ENCODE measurements at places on chromosomes 5 and 9.
A peak's percentile ranks its signal among the peaks of the same experiment; 100 is the strongest.

- no peak for DNase-seq
Measured at GRCh38 chr5:14834584-14835550, 36.7 kb downstream of the ANKH start.

GRCh38 chr9:89961616-89962341 is 357.0 kb downstream of the GADD45G start:
- peak; percentile 44 for DNase-seq

DNA sequence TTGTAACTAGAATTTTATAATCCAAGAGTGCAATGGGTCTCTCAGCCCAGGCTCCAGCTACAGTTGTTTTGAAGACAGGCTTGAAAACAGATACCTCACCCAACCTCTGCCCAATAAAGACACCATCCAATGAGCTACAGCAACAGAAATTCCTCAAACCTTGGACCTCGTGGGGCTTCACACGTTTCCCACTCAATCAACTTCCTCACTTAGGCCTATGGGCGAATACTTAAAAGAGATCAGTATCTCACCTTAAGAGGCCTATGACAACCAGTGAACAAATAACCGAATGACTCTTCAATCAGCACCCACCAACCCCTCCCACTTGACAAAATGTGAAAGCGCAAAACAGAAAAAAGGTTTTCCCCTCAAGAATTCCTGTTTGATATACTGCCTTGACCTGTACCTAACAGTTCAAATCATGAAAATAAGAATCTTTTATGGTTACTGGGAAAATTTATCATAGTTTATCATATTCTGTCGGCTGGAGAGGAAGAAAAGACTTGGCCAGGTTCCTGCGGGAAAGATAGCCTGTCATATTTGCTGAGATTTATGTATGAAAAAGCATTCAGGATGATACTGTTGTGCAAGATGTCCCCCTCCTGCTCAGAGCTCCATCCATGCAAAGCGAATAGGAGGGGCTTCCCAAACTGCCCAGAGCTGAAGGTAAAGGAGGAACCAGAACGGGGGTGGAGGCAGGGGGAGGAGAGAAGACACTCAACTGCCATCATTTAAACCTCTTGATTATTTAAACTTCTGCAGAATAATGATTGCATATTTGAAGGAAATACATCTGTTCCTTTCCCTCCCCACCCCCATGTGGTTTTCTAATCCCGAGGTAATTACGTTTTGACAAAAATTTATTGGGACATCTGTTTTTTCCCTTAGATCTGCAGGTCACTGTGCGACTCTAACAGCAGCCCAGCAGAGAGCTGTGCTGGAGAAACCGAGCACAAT is 256.3 kb downstream of the NFIB start:
- no peak for DNase-seq

- DNase-seq = no peak
Measured at GRCh38 chr5:112703866-112704820, 33.5 kb upstream of the APC start.

DNA sequence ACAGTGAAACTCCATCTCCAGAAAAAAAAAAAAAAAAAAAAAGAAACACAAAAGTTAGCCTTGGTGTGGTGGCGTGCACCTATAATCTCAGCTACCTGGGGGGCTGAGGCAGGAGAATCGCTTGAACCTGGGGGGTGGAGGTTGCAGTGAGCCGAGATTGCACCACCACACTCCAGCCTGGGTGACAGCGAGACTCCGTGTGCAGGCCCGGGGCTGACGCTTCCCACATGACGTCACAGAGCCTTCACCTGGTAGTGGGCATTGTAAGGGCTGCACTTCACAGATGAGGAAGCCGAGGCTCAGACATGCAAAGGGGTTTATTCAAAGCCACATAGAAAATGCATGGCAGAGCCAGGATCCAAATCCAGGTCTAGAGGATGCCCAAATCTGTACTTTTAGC is 114.2 kb downstream of the GAPVD1 start:
- no peak for DNase-seq

DNA sequence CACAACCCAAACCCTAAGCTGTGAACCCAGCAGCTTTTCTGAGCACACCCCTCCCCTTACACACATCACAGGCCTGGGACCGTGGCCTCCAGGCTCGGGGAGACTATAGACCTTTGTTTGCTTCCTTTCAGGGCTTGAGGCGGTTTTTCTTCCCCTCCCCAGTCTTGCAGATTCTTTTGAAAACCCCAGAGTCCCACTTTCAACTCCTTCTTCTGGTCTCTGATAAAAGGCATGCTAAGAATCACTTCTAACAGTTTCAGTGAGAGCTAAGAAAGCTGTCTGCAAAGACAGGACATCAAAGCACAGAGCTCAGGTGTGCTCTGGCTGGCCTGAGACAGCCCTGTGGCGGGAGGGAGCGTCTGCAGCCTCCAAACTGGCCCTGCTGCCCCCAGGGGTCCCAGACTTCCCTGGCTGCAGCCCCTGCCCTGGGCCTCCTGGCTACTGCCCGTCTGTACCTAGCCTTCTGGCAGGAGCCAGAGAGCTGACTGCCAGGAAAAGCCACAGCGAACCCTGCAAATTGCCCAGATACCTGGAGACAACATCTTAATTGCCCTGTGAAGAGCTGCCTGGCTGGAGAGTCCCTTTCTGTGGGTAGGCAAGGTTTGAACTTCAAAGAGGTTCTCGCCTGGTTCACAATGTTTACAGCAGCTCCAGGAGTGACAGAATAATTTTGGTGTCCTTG is 138.9 kb downstream of the GADD45G start:
- DNase-seq = peak; percentile 36

- DNase-seq = no peak
Measured at GRCh38 chr9:93329629-93330280, 121.7 kb upstream of the FAM120A start.
